ENCODE measurements at places on chromosomes 3 and 15.

DNA sequence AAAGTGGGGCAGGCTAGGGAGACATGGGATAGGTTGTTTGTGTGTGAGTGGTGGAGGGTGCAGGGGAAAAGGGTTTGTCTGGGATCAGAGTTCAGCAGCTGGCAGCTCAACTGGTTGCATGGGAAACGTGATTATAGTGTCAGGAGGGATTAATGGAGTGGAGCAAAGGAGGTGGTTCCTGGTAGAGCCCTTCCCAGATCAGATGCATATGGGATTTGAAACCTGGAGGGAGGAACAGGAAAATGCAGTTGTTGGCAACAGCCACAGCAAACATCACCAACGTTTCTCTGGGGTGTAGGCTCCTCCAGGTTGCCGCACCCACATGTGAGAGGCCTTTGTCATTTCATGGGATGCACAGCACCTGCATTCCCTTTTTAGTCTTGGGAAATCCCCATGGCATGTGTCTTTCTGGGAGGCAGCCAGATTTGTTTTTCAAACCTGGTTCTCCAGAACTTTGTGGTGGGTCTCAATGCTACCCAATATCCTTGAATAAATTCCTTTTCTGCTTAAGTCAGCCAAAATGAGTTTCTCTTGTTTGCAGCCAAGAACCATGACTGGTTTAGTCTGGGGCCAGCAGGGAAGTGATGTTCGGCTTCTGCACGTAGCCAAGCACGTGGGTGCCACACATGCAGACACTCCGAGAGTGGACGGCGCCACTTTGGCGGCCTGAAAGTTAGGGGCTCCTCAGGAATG lies 61.3 kb downstream of the BDH1 start:
- DNase-seq, result no peak

GRCh38 chr3:142723968-142724681 lies at the start of gene TRPC1:
Gene TRPC1, plus strand, starts transcription at chr3:142724034. Its CDS starts 526 bp downstream, at chr3:142724560.
- peak; percentile 9 for DNase-seq

- DNase-seq, result no peak
Measured at GRCh38 chr3:89572261-89572660, 464.8 kb downstream of the EPHA3 start.

DNA sequence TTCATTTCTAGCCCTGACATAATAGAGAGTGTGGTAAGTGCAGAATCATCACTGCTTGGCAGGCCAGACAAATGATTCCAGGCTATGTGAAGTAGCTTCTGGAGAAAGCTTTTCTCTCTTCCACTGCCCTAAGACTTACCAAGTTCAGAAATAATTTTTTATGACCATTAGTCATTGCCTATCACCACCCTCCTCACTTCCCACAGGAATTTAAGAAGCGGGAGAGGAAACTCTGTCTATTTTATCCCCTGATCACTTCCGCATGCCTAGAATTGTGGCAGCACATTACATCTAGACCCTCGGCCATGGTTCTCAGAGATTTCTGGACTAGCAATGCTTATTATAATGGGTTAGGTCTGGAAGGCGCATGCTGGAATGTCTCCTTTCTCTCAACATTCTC lies 397.8 kb upstream of the NR2F2 start:
- peak; percentile 49 for DNase-seq

DNA sequence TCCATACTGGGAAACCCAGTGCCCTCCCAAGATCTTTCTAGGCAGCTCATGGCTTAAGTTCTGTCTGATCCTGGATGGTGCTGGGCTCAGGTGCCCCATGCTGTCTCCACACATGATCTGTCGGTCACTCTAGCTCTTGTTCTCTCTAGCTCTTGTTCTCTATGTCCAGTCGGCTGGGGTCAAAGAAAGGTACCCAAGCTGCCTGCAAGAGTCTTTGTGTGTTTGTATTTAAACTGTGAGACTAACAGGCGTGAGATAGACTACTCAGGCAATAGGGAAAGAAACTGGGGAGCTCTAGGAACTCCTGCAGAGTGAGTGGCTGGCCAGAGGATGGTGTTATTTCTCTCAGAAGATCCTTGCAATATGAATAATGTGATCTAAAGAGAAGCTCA lies 40.2 kb downstream of the GPR156 start:
- DNase-seq, result no peak

DNA sequence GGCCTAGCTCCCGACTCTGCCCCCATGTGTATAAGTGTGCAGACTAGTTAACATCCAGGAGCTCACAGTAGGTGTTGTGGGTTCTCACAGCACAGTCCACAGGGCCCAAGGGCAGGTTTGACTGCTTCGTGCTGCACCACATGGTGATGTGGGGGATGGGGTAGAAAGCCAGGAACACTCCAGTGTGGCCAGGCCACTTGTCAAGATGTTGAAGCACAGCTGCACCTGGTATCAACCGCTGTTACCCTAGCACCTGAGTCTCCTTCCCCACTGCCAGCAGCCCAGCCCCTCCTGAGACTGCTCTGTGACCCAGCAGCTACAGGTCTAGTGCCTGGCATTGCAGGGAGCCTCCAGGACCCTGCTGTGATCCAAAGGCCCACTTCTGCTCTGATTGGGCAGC lies 53.4 kb downstream of the CHDH start:
- DNase-seq, result no peak

DNA sequence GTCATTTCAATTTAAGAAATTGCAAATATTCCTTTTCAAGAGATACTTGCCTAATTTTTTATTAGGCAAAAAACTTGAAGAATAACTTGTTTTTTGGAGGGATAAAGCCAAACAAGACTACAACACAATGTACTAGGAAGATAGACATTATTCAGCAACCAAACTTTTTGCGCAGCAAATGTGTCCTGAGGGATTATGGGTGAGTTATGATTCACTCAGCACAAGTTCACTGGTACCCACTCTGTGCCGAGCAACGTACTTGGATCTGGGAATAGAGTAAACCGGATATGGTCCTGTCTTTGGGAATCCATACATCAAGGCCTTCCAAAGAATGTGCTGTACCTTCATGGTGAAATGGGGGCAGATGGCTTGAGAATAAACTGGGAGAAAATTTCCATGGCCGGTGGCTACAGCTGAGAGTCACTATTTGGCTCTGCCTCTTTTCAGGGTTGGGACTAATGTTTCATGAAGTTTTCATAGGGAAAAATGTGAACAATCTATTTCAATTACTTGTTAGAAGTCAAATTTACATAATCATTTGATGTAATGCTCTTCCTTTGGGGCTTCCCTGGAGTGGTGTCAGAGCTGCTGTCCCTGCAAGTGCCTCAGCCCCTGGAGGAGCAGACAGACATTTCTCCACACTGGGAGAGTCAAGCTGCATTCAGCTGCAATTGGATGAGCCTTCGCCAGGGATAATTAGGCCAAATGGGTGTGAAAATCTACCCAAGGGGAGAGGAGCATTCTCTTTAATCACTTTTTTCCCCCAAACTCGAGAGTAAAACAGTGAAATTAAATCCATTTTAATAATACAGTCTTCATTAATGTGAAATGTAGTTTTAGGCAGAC lies 315.2 kb downstream of the CLSTN2 start:
- DNase-seq, result no peak

GRCh38 chr3:157861076-157861765 lies 245.0 kb downstream of the SHOX2 start:
- no peak for DNase-seq

DNA sequence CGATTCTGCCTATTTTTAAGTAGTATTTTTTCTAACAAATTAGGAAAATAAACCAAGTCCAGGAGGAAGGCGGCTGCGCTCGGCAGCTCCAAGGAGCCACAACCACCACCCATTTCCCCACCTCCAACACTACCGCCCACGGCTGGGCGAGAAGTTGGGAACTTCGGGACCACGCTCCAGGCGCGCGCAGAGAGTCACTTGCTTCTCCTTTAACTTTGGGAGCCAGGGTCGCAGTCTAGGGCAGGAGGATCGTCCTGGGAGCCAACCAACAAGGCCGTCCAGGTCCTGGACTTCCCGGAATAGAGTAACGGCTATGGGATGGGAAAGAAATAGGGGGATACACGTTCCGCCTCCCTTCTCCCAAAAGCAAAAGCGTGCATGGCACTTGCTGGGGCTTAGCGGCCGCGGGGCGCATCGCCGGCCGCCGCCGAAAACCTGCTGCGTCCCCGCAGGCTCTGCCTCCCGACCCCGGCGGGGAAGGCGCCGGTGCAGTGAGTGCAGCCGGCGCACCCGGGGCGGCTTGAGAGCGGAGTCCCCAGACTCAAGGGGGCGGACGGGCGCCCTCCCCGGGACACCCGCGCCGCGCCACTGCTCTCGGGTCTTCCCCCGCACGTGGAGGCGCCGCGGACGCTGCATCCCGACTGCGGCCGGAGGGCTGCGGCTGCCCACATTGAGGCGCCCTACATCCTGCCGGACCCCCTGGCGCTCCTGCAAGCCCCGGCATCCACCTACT lies 699 bp downstream of the MEGF11 start:
- DNase-seq, result no peak

GRCh38 chr15:55921744-55922143 lies 71.7 kb downstream of the NEDD4 start:
- no peak for DNase-seq

GRCh38 chr15:79310612-79310984 lies 314 bp upstream of the TMED3 start:
- no peak for DNase-seq

- DNase-seq, result no peak
Measured at GRCh38 chr15:80536231-80536630, 132.0 kb downstream of the ARNT2 start.

DNA sequence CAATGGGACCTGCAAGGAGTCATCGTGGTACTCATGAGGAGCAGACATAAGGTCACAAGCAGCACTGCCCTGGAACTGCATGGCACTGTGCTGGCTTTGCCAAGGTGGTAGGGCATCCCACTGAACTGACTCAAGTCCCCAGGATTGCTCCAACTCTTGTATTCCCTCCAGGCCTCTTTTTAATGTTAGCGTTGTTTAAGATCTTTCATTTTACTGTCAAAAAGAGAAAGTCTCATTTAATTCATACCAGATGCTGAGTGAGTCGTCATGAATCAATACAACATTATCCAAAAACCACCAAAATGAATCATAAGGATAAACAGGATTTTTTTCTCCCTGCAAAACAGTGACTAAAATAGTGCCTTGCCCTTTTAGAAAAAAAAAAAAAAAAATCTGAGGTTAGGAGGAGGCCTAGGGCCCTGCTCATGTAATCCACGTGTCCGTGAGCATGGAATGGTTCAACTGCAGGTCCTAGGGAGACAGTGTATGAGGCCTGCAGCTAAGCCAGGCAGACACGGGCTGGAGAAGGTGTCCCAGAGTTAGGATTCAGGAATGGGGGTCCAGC lies 36.7 kb upstream of the BLM start:
- DNase-seq, result peak; percentile 89

GRCh38 chr3:34312684-34313083 lies 514.3 kb downstream of the PDCD6IP start:
- DNase-seq, result no peak

GRCh38 chr3:33201195-33201594 lies 17.4 kb downstream of the SUSD5 start:
- DNase-seq, result no peak

DNA sequence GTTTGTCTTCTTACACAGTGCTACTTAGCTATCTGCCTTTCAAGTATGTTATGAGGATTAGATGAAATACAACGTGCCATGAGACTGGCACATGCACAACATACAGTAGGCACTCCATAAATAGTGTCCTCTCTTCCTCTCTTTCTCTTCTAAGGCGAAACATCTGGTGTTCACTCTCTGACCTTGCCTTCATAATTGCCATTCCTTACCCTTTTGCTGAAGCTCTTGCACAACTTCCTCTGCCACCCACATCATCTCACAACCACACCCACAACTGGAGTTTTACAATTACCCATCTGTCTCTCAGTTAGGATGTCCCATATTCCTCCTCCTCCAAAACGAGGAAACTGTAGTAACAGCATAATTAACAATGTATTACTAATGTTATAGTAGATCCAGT lies 26.4 kb upstream of the ACP3 start:
- no peak for DNase-seq
